ENCODE measurements at places on chromosomes 3 and 15. TPM values are rescaled to one million over a fixed set of nuclear protein-coding genes. Genes with fewer than 3 reads are reported as not detected.

The CYP1A2 gene
- not detected for total RNA-seq

The ZNF662 gene
- total RNA-seq, result 0.64 TPM

The GPR176 gene
- total RNA-seq, result 0.27 TPM

The SPSB4 gene
- not detected for total RNA-seq

The BOC gene
- not detected for total RNA-seq

The GABRB3 gene
- total RNA-seq, result 0.12 TPM

The PIK3R4 gene
- total RNA-seq, result 28.5 TPM

The OR5K1 gene
- total RNA-seq, result not detected

DNA sequence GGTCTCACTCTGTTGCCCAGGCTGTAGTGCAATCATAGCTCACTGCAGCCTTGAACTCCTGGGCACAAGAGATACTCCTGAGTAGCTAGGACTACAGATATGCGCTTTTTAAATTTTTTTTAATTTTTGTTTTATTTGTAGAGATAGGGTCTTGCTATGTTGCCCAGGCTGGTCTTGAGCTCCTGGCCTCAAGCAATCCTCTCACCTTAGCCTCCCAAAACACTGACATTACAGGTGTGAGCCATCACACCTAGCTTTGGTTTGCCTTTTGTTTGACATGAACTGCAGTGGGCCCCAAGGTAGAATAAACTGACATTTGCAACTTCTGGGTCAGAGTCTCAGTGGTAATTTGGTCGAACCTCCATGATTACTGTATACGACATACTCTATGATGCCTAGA is 7.9 kb upstream of the GLB1 start:
- no peak overlapping the region for H3K27ac ChIP-seq
- H3K36me3 ChIP-seq, result no peaks in the 10 kb centered on the region
- no peak overlapping the region for H3K4me3 ChIP-seq
- no peaks in the 10 kb centered on the region for H3K4me1 ChIP-seq

DNA sequence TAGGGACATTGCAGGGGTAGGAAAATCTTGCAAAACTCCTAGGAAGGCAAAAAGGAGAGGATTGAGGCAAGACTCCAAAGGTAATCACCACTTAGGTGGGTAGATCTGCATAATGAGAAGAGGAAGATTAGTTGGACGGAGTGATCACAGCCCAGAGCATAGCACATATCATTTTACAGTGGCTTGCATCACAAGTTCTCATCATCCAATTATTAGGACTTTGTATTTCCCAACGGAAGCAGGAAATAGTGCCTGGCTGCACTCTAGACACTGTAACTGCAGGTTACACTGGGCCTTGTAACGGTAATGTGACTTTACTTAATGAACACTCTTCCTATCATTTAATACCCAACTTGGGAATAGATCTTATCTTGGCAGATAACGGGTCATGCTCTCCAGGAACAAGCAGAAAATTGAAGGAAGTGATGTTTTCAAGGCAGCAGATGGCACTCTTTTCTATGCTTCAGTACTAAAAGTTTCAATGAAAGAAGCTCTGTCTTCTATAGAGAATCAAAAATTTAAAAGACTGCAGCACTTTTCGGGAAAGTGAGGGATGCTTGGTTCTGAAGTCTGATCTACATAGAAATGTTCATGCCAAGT is 101.9 kb upstream of the KCNMB2 start:
- H3K27ac ChIP-seq, result no peak overlapping the region
- H3K36me3 ChIP-seq, result no peaks in the 10 kb centered on the region
- no peaks in the 10 kb centered on the region for H3K27me3 ChIP-seq
- H3K4me3 ChIP-seq, result no peak overlapping the region

GRCh38 chr15:63392361-63393009 is 10.8 kb upstream of the CA12 start:
- H3K4me1 ChIP-seq, result peaks cover 7% of the 10 kb centered on the region
- H3K36me3 ChIP-seq, result no peaks in the 10 kb centered on the region
- no peak overlapping the region for H3K4me3 ChIP-seq
- H3K27ac ChIP-seq, result no peak overlapping the region
- no peak for DNase-seq

DNA sequence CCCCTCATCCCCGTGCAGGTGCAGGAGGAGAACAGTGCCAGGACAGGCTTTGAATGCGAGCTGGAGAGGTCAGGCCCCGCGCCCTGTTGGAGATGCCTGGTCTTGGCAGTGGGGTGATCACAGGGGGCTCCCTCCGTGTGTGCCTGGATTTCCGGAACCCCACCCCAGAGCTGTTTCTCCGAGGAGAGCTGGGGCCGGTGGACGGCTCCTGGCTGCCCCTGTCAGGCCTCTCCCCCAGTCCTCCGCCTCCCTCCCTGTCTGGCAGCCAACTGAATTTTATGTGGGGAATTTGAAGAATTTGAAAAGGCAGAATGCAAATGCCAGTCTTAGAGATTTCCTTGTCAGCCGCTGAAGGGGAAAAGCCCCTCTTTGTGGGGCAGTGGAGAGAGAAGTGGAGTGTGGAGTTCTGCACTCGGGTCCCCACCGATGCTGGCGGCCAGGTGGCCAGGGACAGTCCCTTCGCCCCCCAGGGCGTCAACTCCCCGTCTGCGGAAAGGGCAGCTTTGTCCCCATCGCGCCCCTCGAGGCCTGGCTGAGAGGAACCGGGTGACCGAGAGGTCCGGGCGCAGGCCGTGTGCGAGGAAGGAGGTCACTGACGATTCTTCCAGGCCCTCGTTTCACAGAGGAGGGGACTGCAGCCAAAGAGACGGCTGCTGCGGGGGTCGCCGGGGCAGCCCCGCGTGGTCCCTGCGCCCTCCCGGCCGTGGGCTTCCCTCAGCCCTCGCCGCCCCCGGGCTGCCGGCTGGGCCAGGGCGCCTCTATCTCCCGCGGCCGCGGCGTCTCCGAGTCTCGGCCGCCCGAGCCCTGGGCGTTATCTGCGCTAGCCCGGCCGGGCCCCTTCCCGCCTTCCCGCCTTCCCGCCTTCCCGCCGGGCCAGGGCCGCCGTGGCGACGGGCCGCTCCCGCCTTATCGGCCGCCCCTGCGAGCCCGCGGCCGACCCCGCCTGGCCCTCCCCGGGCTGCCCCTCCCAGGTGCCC is 56.0 kb upstream of the LCTL start:
- no peak for DNase-seq
- peaks cover 21% of the 10 kb centered on the region for H3K27me3 ChIP-seq
- no peaks in the 10 kb centered on the region for H3K36me3 ChIP-seq

DNA sequence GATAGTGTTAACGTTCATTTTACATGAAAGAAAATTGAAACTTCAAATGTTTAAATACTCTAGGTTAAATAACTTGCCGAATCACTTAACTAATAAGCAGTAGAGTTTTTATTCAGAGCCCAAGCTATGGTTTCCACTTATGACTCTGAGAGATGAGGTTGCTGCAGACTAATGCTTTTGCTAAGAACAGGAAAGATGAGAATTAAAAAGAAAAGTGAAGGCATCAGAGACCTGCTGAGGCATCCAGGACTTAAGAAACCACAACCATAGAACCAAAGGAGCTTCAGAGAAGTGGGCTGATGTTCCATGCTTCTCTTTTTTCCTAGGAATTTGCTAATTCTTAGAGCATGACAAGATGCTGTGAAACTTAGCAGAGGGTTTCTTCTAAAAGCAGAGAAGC is 9.5 kb downstream of the HMG20A start:
- H3K4me1 ChIP-seq, result peaks cover 35% of the 10 kb centered on the region
- DNase-seq, result no peak
- H3K27ac ChIP-seq, result peak overlapping the region; percentile 66
- no peak overlapping the region for H3K4me3 ChIP-seq
- no peaks in the 10 kb centered on the region for H3K27me3 ChIP-seq

- H3K4me3 ChIP-seq, result no peak overlapping the region
- no peak for DNase-seq
- H3K36me3 ChIP-seq, result peaks cover 5% of the 10 kb centered on the region
- H3K4me1 ChIP-seq, result peaks cover 32% of the 10 kb centered on the region
Measured at GRCh38 chr15:85334241-85334640, 46.2 kb upstream of the AKAP13 start.

DNA sequence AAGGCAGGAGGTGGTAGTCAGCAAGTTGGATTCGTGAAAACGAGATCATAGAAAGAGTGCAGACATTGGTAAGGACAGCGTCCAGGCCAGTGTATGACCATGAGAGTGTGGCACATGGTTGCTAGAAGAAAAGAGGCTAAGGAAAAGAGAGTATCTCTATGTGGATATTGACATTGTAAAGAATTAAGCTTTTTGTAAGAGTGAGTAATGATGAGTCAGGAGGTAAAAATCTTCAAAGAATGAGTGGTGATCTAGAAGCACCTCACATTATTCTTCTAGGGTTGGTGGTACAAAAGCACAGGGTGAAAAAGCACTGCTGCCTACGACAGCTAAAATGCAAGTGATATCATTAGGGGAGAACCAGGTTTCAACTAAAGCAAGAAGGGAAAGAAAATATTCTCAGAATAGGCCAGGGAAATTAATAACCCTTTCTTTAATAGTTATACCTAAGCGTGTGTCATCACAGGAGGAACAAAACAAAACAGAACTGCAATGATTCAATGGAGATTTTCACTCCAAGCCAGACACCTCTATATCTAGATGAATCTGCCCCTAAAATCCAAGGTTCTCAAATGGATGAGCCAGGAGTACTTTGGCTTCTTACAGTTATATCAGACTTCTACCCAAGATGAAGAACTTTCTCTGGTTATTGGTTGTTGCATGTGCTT is 884.7 kb downstream of the NAALADL2 start:
- no peak overlapping the region for H3K4me3 ChIP-seq
- DNase-seq, result no peak
- no peak overlapping the region for H3K27ac ChIP-seq
- no peaks in the 10 kb centered on the region for H3K27me3 ChIP-seq

GRCh38 chr3:158725348-158726011 is 6.8 kb downstream of the RARRES1 start:
- no peaks in the 10 kb centered on the region for H3K27me3 ChIP-seq
- peaks cover 37% of the 10 kb centered on the region for H3K4me1 ChIP-seq
- peak; percentile 40 for DNase-seq

DNA sequence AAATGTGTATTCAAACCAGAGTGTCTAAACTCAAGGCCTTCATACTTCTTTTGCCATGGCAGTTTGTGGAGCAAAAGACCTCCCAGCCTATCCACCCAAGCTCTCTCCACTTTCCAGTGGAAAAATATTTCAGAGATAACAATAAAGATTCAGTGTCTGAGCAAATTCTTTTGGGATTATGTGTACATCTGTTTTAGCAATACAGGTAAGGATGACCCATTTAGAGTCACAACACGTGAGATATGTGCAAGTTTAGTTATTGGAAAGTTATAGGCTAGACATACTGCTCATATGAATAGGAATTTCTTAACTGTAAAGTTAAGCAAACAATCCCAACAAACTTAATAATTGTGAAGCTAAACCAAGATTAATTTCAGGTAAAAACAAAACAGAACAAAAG is 174.5 kb upstream of the LRIG1 start:
- H3K36me3 ChIP-seq, result no peaks in the 10 kb centered on the region
- peaks cover 8% of the 10 kb centered on the region for H3K4me1 ChIP-seq
- no peak overlapping the region for H3K4me3 ChIP-seq
- no peaks in the 10 kb centered on the region for H3K27me3 ChIP-seq
- no peak overlapping the region for H3K27ac ChIP-seq
- no peak for DNase-seq

- H3K27ac ChIP-seq, result no peak overlapping the region
- no peaks in the 10 kb centered on the region for H3K36me3 ChIP-seq
Measured at GRCh38 chr15:68620721-68621527, 42.1 kb downstream of the CORO2B start.

DNA sequence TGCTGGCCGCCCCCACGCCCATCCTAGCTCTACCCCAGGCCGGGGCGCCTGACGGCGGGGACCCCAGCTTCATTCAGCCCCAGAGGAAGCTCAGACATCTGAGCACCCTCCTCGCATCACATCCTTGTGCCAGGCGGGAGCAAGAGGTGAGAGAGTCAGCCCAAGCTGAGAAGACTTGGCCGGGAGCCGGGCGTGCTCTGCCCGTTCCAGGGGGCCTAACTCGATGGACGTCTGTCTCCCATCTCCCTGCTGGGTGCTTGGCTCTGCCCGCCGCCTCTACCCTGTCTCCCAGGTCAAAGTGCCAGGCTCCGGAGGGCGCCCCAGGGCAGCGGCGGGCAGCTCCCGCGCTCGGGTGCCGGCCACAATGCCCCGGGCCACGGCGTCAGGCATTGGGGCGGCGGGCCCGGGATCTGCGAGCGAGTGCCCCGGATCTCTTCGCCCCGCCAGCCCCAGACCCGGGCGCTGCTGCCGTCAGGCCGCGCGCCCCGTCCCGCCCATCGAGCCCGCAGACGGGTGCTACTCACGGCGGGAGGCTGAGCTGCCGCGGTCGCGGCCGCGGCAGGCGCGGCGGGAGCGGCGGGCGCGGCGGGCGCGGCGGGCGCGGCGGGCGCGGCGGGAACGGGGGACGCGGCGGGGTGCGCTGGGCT is 388 bp downstream of the DAPK2 start:
- H3K27ac ChIP-seq, result no peak overlapping the region
- peaks cover 4% of the 10 kb centered on the region for H3K4me1 ChIP-seq
- peaks cover 17% of the 10 kb centered on the region for H3K27me3 ChIP-seq
- peak overlapping the region; percentile 44 for H3K4me3 ChIP-seq

DNA sequence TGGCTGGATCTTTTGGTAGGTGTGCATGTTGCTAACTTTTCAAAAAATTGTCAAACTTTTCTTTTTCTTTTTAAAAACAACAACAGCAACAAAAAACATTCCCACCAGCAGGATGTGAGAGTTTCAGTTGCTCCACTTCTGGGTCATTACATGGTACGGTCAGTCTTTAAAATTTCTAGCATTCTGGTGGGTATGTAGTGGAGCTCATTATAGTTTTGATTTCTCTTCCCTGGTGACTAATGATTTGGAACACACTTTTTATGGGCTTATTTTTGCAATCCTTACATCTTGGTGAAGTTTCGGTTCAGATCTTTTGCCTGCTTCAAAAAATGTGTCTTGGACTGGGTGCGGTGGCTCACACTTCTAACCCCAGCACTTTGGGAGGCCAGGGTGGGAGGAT is 19.3 kb downstream of the ATP1B3 start:
- H3K36me3 ChIP-seq, result peaks cover 47% of the 10 kb centered on the region
- H3K4me3 ChIP-seq, result no peak overlapping the region
- no peak overlapping the region for H3K27ac ChIP-seq
- H3K27me3 ChIP-seq, result no peaks in the 10 kb centered on the region
- DNase-seq, result no peak

DNA sequence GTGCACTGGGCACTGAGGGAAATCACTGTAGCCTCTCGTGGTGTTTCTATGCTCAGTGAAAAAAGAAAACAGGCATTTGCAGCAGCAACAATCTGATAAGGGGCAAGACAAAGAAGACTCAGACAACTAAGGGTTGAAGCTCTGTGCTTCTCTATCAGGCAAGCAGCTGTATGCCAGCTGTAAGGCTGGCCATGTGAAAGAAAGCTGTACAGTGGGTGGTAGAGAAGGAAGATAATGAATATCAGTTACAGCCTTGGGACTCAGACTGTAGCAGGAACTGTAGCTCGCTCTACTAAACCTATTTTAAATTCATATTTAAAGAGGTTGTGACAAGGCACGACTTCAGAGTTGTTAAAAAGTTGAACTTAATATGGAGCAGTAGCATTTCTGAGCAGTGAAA is 76.3 kb downstream of the VGLL3 start:
- no peaks in the 10 kb centered on the region for H3K4me1 ChIP-seq
- H3K36me3 ChIP-seq, result no peaks in the 10 kb centered on the region
- DNase-seq, result no peak
- no peak overlapping the region for H3K27ac ChIP-seq

- H3K27ac ChIP-seq, result peak overlapping the region; percentile 30
- no peak for DNase-seq
- peaks cover 52% of the 10 kb centered on the region for H3K4me1 ChIP-seq
- H3K36me3 ChIP-seq, result peaks cover 37% of the 10 kb centered on the region
Measured at GRCh38 chr15:84671211-84671610, 13.2 kb upstream of the NMB start.
